ENCODE measurements at places on chromosomes 6 and 20. TPM values are rescaled to one million over a fixed set of nuclear protein-coding genes. Genes with fewer than 3 reads are reported as not detected.
A peak's percentile ranks its signal among the peaks of the same experiment; 100 is the strongest.

GRCh38 chr6:169979873-169980432, 228.5 kb downstream of the ERMARD start:
- peak; percentile 64 for DNase-seq

Gene KCNK17
- total RNA-seq, result 0.74 TPM

DNA sequence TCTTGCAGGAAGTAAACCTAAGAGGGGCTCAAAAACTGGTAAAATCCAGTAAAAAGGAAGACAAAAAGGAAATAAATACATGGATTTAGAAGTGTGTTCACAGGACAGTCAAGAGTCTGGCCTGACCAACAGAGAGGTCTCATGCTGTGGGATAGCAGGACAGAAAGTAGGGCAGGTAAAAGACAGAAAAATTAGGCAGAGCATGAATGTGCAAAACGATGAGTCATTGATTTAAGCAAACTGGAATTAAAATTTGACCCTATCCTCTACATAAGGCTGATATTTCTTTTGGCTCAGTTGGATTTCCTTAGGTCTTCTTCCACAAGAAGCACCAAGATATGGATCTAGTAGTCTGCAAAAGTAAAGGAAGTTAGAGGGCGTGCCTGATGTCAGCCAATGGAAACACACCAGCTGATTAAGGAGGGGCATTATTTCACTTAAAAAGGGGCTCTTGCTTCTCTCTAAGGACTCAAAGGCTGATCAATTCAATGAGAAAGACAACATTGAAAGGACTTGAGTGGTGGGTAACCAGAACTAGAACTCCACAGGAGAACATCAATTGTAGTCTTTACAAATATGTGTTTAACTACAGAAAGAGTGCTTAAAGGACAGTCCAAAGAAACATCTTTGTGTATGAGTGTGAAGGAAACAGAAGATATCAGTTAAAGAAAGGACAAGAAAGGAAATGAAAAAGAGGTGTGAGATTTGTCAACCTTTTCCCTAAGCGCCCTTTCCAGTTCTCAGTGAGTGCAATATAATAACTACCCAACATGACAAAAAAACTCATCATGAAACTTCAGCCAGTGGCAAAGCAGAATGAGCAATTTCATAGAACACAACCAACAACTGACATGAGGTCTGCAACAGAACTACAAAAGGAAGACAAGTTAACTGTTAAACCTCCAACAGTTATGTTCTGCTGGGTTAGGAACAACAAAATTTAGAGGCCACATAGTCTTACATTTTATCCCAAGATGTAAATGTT, 19.4 kb upstream of the MYB start:
- DNase-seq, result no peak

Gene SMPDL3A
- 6.1 TPM for total RNA-seq

- DNase-seq, result no peak
These were observed 145.1 kb downstream of the KIF16B start for GRCh38 chr20:16428112-16428511.

- DNase-seq, result peak; percentile 83
These were observed 5.6 kb downstream of the SRSF3 start for GRCh38 chr6:36599791-36600209.

- DNase-seq, result no peak
These were observed 12.7 kb downstream of the EXOC2 start for GRCh38 chr6:680251-680650.

Gene FRK
- 8.3 TPM for total RNA-seq

Gene BTN1A1
- total RNA-seq, result not detected

Gene PRRC2A
- total RNA-seq, result 119 TPM

DNA sequence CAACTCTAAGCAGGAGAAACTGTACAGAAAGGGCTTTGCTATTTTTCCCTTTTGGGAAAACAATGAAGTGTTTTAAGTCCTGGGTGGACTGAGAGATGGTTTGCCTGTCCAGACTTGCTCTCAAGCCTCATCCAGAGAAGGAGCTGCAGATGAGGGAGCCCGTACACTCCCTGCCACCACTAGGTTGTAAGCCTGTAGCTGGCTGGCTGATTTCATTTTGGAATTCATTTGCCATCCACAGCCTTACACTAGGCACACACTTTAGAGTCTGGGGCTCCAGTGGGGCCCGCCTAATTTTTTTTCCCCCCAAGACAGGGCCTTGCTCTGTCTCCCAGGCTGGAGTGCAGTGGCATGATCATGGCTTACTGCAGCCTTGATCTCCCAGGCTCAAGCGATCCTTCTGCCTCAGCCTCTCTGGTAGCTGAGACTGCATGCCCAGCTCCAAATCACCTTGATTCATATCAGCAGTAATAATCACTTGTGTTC, 28.4 kb downstream of the POFUT1 start:
- no peak for DNase-seq

DNA sequence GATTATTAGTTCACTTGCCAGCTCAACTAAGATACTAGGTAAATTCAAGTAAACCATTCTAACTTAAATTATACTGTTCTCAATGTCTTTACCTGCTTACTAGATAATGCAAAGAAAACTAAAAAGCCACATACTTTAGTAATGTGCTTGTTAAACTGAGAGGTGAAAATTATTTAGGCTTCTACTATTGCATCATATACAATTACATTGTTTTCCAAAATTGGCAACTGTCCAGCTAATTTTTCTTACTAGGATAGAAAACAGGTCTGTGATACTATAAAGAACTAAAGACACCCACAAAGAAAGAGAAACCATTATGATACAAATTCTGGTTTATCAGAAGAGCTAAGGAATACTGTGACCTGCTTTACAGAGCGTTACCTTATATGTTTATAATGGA, 45.6 kb upstream of the ALDH8A1 start:
- no peak for DNase-seq

- no peak for DNase-seq
These were observed 239.6 kb upstream of the DEFB112 start for GRCh38 chr6:50289366-50289765.

DNA sequence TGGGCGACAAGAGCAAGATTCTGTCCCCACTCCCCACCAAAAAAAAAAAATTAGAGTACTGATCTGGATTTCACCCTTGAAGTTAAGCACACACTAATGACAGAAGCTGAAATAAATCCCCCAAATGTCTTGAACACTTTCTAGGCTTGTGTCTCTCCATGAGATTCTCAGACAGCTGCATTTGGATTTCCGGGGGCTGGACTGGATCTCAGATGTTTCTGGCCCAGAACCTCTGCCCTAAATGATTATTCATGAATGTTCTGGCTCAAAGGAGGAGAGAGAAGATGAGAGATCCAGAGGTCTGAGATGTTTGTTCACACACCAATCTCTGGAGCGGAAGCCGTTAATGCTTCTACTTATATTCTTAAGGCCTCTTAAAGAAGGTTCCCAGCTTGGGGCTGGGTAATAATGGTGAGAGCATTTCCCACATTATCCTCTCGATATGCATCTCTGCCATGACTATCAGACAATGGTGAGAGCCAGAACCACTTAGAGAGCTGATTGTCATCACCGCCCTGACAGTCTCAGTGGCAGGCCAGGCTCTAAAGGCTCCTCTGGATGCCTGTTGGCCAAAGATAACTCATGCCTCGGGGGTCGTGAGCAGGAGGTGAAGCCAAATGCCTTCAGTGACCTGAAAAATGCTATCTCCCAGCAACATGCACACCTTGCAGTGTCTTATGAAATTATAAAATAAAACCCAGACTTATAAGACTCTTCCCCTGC, 127.9 kb upstream of the AGPAT4 start:
- no peak for DNase-seq

DNA sequence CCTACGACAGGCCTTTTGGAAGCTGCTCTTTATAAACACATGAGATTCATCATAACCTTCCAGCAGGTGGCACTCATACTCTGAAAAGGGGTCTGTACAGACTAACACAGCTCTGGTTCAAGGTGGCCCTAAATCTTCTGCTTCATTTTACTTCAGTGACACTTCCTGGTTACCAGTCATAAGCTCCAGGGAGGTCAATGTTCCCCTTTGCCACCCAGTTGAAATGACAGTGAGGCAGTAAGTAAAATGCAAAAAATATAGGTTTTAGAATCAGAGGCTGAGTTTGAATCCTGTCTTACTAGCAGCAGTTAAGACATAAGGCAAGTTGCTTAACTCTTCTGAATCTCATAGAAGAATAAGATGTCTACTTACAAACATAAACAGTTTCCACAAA, 132.8 kb downstream of the CDK19 start:
- DNase-seq, result no peak

Gene TRAPPC3L
- total RNA-seq, result 0.33 TPM

- DNase-seq, result no peak
These were observed 21.3 kb downstream of the NHSL1 start for GRCh38 chr6:138477913-138478539.

Gene GJA1
- 50.0 TPM for total RNA-seq

Gene PRIM2
- 10.8 TPM for total RNA-seq

- DNase-seq, result no peak
These were observed 184.2 kb upstream of the BMP2 start for GRCh38 chr20:6583134-6583738.

DNA sequence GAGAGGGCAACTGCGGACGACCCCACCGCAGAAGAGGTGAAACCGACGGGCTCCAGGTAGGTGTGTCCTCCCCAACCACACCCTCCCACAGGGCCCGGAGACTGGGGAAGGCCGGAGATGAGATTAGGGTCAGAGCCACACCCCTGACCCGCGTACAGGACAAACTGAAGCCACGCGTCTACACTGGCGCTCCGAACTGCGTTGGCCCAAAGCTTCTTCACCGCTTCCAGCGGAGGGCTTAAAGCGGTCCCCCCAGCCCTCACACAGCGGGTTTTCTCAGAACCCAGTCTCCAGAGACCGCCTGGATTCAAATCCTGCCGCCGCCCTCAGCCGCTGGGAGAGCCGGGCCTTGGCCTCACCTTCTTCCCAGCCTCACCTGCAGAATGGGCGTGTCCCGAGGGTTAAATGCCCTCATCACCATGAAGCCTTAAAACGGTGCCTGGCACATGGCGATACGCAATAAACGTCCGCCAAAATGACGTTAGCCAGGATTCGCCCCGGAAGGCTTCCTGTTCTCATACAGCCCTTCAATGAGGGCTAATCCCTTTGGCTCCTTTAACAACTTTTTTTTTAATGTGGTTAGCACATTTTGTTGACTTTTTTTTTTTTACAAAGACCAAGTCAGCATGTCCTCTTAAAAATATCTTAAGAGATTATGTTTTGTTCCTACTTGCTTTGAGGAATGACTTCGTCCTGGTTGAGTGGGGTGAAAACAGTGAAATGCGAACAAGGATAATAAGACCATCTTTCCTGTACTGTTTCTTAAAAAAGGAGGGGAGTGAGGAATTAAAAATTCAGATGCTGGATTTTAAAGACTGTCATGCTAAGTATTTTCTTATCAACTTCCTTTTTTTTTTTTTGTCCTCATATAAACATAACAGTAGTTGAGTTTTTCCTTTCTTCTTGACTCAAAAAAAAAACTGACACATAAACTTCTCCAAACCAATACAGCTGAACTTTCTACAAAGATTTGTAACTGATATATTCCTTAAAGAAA, 15.1 kb upstream of the ZNF217 start:
- no peak for DNase-seq

DNA sequence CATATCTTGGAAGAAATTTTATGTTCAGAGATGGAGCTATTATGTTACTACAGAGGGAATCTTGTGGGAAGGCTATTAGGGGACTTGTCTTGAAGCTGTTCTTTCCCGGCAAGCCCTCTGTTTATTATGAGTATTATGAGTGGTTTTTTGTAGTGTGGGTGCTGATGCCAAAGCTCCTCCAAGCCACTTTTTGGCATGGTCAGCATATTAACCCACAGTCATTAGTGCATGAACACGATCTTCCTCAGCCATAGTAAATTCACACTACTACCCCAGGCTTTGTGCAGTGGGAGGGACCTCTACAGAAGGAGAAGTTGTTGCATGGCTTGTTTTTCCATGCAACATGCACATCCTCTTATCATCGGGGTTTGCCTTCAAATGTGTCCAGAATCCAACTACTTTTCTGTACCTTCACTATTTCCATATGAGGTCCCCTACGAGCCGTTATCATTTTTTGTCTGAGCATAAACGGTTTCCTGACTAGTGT, 6.5 kb upstream of the BMP6 start:
- DNase-seq, result no peak

DNA sequence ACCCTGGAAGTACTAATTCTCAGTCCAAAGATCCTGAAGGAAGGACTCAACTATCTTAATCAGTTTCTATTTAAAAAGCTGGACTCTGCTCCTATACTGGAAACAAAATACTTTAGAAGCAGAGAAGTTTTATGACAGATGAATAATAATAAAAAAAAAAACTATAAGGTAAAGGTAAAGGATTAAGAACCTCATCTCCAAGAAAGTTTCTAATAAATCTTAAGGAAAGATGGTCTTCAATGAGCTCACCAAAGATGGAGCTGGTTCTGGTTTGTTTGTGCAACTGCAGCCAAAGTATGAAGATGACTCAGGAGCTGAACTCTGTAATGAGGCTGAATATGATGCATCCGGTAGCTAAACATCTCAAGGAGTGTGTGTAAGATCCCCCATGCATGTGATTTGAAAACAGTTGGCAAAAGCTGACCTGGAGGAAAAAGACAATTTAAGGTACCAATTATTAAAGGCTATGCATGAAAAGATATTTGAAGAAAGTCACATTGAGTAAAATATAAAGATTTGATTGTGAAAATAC, 25.2 kb downstream of the MED23 start:
- DNase-seq, result no peak

- no peak for DNase-seq
These were observed 185.7 kb downstream of the TFAP2B start for GRCh38 chr6:51004380-51004779.
